Naive thymus-derived CD8-positive, alpha-beta T cell (primary cell): ENCODE measurements at places on chromosomes 1 and 21. TPM values are rescaled to one million over a fixed set of nuclear protein-coding genes. Genes with fewer than 3 reads are reported as not detected.

DNA sequence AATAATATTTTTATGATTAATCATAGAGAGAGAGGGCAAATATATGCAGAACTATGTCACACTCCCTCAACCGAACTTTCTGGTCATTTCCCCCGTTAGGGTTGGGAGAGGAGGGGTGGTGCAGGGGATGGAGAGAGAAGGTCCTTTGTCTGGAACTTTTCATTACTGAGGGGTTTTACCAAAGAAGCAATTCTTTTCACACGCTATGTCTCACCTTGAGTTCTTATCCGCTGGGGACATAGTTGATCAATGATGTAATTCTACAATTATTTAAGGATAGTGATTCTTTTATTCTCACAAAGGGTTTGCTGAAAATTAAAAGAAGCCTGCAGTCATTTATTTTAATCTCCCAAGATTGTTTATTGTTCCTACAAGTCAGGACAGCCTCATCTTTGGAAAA lies 98.3 kb upstream of the RUNX1 start:
- DNase-seq, result no peak

CLCNKA gene
- total RNA-seq, result not detected

PSMD4 gene
- 130 TPM for total RNA-seq

PLEKHN1 gene
- total RNA-seq, result 0.93 TPM

ACTL8 gene
- not detected for total RNA-seq

- DNase-seq, result no peak
These were observed 993 bp upstream of the DSCAM start for GRCh38 chr21:40847951-40848350.

DNA sequence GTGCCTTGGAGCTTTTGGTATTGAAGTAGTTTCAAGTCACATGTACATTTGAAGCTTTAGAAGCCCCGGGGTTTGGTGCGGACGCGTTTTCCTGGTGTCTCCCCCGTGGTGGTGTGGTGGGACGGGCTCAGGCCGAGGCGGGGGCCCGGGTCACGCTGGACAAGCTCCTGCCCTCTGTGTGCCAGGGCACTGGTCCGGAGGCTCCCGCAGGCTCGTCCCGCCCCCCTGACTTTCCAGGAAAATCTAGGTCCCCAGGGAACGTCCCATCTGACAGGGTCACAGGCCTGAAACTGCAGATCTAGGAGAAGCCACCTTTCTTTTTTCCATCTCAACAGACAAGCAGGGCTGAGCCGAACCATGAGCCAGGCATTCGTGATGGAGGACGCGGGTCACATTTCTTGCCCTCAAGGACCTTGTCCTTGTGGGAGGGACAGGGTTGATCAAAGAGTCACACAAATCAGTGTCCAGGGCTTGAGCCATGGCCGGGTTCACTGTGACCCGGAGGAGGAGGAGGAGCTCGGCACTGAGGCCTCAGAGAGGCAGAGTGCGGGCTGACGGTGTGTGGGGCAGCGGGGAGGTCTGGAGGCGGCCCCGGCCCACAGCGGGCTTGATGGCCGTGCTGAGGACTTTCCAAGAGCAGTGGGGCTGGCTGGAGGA lies 1.6 kb downstream of the DMRTB1 start:
- no peak for DNase-seq

DNA sequence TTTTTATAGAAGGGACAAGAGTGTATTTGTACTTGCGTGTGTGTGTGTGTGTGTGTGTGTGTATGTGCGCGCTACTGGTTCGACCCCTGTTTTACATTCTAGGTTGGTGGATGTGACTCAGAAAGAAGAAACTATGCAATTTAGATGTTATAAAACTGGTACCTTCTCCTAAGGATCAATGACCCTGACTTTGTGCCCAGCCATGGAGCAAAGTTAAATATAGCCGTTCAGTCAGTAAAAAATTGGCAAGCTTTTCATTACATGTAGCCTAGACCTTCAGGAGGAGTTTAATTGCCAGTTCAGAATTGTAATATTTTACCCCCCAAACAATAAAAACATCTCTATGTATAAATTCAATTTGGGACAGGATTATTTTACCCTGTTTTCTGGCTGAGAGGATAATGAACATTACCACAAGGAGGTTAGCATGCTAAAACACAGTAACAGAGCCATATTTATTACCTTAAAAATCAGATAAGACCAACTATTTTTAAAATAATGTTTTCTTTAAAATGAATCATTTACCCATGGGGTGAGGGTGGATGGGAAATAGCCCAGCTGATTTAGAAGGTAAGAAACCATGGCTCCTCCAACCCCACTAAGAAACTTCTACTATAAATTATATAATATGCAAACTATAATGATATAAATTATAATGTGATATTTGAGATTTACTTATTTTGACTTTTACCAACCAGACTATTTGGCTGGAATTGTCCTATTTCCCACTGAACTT lies 33.5 kb upstream of the MTR start:
- DNase-seq, result no peak

- no peak for DNase-seq
These were observed 492 bp upstream of the PGM1 start for GRCh38 chr1:63592536-63593302.

SLC22A15 gene
- 0.27 TPM for total RNA-seq

DNA sequence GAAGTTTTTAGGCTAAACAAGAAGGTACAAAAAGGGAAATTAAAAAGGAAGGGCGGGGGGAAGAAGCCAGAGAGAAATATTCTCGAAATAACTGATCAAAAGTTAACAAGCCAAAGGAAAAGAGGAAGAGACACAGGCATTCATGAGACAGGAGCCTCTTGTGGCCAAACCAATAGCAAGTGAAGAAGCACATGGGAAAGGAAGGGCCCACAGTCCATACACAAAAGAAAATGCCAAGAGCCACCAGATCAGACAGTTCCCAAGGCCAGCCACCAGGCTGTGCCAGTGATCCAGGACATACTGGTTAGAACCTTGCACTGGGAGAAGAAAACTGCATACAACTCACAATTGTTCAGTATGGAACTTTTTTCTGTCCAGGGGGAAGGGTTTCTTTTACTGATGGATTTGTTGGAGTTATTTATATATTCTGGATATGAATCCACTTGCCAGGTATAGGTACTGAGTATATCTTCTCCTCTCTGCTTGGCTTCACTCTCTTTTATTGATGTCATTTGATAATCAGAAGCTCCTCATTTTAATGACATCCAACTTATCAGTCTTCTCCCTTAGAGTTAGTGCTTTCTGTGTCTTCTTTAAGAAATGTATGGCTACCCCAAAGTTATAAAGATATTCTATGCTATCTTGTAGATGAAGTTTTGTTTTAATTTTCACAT lies 76.8 kb downstream of the CD46 start:
- DNase-seq, result peak; percentile 62

DNA sequence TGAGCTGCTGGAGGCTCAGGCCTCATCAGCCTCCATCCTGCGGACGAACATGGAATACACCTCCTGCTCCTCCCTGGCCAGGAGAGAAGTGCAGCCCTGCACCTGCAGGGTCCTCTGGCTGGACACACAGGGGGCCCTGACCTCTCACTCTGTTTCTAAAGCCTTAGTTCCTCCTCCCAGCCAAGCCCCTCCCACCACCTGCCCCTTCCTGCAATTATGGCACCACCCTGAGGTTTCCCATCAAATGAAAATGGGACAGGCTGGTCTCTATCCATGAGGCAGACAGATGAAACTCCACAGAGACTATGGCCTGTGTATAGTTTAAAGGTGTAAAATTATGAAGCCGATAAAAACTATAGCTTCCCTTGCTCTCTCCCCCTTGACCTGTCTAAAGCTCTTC lies 42.6 kb downstream of the CACNA1S start:
- DNase-seq, result no peak

DNA sequence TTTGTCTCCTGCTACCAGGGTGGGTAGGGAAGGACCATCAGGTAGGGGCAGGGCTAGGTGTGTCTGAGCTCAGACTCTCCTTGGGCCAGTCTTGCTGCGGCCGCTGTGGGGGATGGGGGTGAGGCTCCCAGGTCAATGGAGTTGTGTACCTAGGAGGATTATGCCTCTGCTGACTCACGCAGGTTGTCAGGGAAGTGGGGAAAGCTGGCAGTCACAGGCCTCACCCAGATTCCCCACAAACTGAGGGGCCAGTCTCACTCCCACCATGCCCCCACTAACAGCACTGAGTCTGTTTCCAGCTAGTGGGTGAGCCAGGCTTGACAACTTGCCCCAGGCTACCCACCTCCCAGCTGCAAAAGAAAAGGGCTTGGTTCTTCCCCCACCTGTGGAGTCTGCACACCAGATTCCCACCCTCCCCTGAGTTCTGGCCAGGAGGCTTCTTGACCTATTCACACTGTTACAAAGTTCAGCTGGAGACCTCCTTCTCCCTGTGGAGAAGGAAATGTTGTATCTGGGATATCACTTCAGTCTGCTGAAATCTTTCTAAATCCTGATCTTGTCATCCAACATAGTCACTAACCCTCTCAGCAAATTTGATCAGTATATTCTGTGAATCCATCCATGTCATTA lies 69.2 kb upstream of the GJA8 start:
- DNase-seq, result no peak

DNA sequence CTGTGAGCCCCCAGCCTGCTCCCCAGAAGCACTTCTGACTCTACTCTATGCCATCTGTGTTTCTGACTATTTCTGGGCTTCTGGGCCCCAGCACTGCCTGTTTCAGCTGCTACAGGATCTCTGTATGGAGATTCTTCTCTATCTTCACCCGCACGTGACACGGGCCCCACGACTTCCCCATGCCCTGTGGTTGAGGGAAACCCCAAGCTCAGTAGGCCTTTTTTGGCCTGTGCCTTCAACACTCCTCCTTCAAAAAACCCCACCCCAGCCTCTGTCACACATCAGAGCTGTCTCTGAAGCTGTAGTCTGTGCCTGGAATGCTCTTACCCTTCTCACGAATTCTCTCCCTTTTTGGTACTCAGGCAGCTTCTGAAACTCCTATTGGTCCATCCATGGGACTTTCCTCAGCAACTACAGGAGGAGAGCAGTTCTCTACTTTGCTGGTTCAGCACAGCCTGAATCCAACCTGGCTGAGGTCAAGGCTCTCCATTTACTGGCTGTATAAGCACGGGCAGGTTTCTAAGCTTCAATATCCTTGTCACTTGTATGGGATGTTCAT lies 2.0 kb upstream of the NID1 start:
- DNase-seq, result peak; percentile 78

DNA sequence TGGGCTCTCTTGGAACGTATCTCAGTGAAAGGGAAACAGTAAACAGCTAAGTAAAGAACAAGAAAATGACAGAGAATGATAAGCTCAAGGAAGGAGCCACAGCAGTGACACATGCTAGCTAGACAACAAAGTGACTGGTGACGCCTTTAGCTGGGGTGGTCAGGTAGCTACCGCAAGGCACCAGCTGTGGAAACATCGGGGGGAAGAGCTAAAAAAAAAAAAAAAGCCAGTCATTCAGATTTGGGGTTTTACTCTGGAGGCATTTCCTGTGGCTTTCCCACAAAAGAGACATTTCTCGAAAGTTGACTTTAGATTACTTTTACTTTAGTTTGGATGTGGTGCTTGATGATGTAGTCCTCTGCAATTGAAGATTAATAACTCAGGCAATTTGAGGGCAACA lies 2.1 kb downstream of the FHAD1 start:
- DNase-seq, result peak; percentile 72

SPTA1 gene
- total RNA-seq, result not detected

DNA sequence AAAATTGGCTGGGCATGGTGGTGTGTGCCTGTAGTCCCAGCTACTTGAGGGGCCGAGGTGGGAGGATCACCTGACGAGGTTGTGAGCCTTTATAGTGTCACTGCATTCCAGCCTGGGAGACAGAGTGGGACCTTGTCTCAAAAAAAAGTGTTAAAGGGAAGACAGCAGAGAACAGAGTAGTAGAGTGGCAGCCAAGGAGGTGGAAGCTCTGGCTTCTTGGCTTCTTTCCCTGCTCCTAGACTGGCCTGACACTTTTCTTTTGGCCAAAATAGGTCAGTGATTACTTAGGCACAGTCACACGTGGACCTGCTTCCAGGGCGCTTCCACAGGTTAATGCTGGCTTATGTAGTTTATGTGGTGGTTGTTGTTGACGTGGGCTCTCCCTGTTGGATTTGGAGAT lies 3.2 kb downstream of the DIP2A start:
- DNase-seq, result no peak

OR2T29 gene
- not detected for total RNA-seq

BCAR3 gene
- total RNA-seq, result 0.86 TPM

CCDC17 gene
- 9.2 TPM for total RNA-seq

DNA sequence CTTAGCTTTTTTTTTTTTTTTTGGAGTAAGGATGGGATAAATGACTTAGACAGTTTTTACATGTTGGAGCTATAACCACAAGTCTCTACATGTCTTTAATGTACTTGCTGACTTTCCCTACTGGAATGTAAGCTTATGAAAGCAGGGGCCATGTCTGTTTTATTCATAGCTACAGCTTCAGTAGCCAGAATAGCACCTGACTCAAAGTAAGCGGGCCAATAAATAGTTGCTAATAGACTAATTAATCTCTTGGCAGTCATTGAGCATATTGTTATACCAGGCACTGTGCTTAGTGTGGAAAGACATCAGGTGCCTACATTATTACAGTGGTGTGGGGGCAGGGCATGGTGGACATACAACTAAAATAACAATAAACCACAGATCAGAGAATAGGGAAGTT lies 84.4 kb upstream of the HOOK1 start:
- DNase-seq, result no peak

DNA sequence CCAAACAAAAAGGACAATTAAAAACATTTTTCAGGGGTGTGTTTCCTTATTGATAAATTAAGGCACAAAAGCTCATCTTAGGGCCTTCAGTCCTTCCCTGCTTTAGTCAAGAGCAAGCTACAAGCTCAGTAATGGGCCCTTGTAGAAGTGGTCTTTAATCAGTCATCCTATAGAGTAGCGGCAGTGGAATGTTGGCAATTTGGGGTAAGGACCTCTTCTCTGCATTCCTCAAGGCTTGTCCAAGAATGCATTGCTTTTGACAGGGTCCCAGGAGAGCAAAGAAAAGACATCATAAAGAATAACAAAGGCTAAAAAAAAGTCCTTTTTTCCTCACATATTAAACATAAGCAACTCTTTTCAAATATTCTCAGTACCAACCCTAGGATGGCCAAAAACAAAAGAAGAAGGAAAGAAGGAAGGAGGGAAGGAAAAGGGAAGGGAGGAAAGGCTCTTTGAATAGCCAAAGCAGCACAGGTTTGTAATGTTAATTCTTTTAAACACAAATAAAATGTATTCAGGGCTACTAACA lies 27.3 kb upstream of the CAMK1G start:
- DNase-seq, result no peak

DNA sequence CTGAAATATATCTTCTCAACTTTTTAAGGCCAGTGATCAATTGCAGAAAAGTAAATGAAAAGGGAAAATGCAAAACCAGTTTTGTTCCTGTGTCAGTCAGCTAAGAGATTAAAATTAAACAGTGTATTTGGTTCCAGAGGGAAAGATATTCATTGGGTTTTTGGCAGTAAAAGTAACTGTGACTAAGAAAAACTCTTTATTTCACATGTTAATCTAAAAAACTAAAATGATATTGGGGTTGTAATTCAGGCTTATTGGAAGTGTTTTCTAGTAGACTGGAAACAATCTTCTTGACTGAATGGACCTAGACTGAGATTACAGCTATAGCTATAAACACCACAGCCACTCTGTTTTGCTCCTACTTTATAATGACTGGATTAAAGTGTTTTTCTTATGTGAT lies 413.9 kb downstream of the ADGRL2 start:
- DNase-seq, result no peak

- DNase-seq, result no peak
These were observed 11.5 kb downstream of the RIT1 start for GRCh38 chr1:155899683-155900082.

OR10J1 gene
- not detected for total RNA-seq

CDCA8 gene
- total RNA-seq, result 1.0 TPM

- DNase-seq, result no peak
These were observed 744 bp downstream of the ZNF670 start for GRCh38 chr1:247077876-247078257.

- no peak for DNase-seq
These were observed 37.5 kb downstream of the TLR5 start for GRCh38 chr1:223105568-223105967.

- no peak for DNase-seq
These were observed 31.6 kb upstream of the ARHGEF10L start for GRCh38 chr1:17507915-17508314.
